ENCODE measurements at places on chromosomes 12 and 14.
A peak's percentile ranks its signal among the peaks of the same experiment; 100 is the strongest.

DNA sequence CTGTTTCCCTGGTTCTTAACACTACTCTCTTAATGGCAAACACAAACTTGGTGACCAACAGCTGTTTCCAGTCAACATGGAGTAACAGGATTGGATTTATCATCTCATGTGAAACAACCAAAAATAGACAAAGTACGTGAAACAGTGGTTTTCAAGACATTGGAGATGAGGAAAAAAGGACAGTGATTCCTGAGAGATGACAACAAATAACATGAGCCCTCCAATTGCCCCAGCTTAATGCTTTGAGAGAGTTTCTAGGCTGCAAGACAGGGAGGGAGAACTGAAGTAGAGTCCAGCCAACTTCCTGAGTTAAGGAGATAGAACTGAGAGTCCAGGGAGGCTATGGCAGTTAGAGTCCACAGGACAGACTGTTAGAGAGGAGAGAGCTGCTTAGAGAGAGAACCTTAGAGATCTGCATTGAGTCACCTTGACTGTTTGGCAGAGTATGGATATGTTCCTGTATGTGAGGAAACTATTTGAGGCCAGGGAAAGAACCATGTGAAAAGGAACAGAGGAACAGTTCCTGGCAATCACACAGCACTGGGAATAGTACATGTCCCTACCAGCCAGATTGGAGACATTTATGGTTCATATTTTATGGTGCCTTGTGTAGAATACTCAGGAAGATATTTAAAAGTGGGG lies 106.4 kb downstream of the PCNX1 start:
- no peak for DNase-seq

- DNase-seq = no peak
Observed at GRCh38 chr12:80031229-80031628, 68.1 kb upstream of the OTOGL start.

GRCh38 chr14:70036665-70037064 lies 152.1 kb downstream of the SLC8A3 start:
- no peak for DNase-seq

- DNase-seq = no peak
Observed at GRCh38 chr12:22228022-22228875, 106.3 kb downstream of the ST8SIA1 start.

- DNase-seq = no peak
Observed at GRCh38 chr12:120818416-120818815, 85.7 kb downstream of the SPPL3 start.

DNA sequence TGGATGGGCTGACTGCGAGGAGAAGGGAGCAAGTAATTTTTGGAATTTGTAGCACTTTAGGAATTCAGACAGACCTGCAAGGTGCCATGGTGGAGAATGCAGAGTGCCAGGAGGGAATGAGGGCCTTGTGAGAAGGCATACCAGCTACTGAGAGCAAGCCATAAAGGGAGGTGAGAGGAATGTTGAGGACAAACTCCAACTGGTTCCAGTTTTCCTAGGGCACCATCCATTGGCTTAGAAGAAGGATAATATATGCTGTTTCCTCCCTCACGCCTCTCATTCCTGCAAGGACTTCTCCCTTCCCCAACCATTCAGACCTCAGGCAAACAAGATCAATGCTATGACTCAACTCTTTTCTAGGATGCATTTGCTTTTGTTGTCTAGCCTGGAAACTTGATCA lies 11.2 kb upstream of the DAAM1 start:
- DNase-seq = no peak

- no peak for DNase-seq
Observed at GRCh38 chr12:47302111-47302671, 222.4 kb upstream of the AMIGO2 start.

DNA sequence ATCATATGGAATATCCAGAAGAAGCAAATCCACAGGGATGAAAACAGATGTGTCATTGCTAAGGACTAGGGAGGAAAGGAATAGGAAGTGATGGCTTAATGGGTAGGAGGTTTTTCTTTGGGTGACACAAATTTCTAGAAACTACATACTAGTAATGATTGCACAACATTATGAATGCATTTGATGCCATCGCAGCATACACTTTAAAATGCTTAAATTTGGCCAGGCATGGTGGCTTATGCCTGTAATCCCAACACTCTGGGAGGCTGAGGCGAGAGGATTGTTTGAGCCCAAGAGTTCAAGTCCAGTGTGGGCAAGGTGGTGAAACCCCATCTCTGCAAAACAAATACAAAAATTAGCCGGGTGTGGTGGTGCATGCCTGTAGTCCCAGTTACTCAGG lies 1370.8 kb downstream of the AACS start:
- no peak for DNase-seq

DNA sequence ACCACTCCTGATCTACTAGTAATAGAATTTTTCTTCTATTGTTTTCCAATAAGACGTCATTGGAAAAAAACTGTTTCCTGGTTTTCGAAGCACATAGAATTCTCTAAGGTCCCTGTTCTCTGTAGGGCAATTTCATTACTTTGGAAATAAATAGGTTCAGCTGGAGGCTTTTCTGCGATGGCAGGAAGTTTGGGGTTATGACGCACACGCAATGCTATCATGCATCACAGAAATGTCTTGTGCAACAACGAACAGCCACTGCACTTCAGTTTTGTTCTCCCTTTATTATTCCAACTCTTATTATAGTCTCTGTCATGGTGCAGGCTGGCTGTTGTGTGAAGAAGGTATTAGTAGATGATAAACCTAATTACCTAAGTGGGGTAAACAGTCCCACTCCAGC lies 59.0 kb downstream of the KCNK10 start:
- DNase-seq = no peak

DNA sequence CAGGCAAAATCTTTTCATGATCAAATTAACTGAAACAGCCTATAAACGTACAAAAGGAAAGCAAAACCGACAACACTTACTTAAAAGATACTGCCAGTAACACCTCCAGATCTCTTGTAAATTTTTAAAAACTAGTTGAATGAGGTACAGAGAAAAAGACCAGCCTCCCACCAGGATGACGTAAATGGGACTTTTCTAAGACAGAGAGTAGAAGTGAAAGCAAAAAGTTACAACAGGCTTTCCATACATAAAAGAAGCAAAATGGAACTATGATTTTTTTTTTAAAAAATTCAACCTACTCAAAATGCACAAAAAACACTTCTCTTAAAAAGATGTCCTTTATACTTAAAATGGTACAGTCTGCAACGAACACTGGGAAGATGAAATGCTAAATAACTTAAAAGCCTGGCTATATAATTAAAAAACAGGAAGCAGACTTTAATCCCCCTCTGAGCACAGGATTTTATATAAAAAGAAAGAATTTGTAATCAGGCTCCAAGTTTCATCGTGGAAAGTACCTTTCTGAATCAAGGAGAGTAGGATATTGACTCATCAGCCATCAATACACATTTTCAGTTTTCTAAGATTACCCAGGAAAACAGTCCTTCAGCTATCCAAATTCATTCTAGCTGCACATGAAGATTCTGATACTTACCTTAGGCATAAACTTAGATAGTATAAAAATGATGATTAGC lies 14.2 kb upstream of the MYO1A start:
- DNase-seq = no peak

DNA sequence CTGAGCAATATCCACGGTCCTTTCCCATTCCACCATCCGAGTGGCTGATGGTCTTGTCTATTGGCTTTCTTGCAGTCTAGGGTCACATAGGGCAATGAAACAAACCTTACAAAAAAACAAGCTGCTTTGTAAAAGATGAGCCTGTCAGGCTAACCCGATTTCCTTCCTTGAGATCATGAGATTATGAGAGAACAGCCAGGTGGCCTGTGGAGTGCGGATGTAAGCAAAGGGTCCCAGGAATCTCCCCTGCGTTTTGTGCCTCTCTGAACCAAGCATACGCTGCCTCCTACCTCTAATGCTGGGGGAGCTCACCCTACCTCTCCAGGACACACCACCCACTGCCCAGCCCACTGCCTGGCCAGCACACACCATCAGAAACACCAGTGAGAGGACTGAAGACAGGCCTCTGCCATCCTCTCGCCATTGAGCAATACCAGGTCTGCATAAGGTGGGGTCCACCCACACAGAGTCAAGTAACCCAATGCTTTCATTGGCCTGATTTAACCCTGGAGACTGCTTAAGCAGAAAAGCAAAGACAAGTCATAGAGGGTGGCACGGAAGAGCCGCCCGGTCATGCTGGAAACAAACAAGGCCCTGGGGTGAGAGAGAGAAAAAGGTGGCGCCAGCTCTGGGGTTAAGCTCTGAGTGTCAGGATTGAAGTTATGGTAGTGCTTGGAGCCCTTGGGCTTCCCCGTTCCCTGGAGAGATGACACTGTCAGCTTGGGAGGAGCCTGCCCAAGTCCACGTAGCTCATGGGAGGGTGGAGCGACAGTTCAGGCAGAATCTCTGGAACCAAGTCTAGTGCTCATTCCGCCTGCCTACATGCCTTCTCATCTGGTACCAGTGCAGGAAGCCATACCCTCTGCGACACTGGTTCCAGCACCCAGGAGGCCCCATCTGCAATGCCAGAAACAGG lies 46.6 kb downstream of the CALM1 start:
- peak; percentile 82 for DNase-seq

- no peak for DNase-seq
Observed at GRCh38 chr12:127300753-127301152, 966.2 kb upstream of the TMEM132C start.

- DNase-seq = no peak
Observed at GRCh38 chr14:103315351-103315911, 18.6 kb upstream of the EIF5 start.

- no peak for DNase-seq
Observed at GRCh38 chr12:114967151-114967550, 283.2 kb upstream of the TBX3 start.

- DNase-seq = no peak
Observed at GRCh38 chr14:95233702-95234241, 76.4 kb upstream of the DICER1 start.

DNA sequence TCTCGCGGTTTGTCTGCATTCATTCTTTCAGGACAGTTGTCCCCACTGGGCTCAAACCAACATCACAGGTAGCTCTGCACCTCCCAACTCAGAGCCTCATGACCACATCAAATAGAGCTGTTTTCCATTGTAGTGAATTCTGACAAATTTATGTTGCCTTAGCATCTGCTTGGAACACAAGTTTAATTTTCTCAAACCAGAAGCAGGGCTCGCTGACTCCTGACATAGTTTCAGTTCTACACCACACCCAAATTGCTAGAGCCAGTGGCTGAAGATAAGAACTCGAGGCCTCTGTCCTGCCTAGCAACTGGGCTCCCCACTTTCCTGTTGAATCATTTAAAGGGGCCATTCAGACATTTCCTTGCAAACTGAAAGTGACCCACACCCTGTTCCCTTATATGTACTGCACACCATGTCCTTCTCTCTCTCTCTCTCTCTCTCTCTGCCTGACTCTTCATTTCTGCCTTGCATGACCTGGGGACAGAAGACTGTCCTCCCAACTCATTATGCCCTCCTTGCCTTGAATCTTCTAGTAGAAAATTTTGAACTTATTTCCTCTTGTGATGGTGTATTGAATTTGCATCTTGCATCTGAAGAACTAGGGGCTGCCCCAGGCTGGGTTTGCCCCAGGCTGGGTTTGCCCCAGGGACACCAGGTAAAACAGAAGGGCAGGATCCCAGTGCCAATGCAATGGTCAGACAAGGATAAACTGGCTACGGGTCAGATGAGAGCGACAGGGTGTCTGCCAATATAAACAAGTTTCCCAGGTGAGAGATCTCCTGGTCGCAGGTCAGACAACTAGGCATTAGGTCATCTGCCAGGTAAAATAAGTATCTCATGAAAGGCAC lies 9.7 kb upstream of the WSCD2 start:
- peak; percentile 20 for DNase-seq

GRCh38 chr12:124888260-124888659 lies 24.6 kb upstream of the SCARB1 start:
- no peak for DNase-seq

DNA sequence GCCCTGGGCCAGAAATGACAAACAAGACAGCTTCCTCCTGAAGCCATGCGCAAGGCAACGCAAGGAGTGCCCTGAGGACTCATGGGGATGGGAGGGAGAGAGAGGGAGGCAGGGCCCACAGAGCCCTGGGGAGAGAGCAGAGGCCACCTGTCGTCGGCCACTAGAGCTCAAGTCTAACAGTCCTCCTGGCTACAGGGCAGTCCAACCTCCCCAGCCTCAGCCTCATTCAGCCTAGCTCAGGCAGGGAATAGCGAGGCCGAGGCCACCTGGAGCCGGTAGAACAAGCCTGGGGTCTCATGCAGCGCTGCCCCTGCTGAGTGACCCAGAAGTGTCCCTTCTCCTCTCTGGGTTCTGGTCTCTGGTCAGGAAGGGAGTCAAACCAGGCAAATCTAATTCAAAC lies 69.5 kb downstream of the BCL11B start:
- DNase-seq = no peak

- DNase-seq = peak; percentile 34
Observed at GRCh38 chr12:55847603-55848291, 5.0 kb upstream of the MMP19 start.

GRCh38 chr12:6078398-6079096 lies 45.9 kb downstream of the VWF start:
- no peak for DNase-seq

- DNase-seq = no peak
Observed at GRCh38 chr14:88482524-88482923, 72.3 kb downstream of the PTPN21 start.

GRCh38 chr12:14394317-14395073 lies 29.0 kb downstream of the ATF7IP start:
- peak; percentile 43 for DNase-seq

DNA sequence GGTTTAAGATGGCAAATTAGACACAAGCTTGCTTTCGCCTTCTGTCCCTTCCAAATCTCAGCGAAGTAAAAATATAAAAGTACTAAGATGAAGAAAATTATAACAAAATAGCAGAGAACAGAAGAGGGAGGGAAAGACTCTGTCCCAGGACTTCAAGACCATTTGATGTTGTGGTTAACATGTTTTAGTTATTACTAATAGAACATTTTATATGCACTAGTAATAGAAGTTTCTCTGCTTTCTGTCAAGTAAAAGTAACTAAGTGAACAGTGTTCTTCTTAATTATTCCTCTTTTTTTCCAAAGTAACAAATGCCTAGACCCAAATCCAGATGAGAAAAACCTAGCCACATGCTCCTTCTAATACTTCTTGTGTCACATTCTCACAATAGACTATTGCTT lies 85.1 kb upstream of the DAAM1 start:
- DNase-seq = no peak

DNA sequence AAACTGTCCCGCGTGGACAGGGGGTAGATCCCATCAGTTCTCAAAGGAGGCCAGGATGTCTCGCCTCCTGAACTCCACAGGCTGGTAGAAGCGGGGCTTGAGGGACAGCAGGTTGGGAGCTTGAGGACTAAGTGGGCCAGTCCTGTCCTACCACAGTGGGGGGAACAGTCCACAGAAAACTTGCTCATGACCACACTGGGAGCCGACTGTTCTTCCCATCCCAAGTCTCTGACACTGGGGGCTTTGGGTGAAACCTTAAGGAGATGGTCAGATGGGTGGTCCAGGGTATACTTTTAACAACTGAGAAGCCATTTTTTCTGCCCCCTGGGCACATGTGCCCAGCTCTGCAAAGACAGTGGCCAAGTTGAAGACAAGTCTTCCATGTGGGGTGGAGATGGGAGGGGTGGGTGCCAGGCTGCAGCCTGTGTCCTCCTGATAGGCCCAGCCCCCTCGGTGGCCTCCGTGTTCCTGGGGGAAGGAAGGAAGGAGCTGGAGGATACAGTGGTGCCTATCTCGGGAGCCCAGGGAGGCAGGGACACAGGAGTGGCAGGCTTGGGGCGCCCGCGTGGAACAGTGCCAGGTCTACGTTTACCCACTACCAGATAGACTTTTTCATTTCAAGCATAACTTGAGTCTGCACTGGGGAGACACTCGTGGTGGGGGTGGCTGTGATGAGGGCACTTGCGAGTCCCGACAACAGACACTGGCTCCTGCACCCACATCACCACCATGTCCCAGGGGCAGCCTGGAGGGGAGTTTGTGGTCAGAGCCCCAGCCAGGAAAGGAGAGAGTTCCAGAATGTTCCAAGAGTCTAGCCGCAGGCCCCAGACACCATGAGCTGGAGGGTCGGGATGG lies 14.7 kb downstream of the RHOF start:
- DNase-seq = no peak

Measured in epithelial cell of prostate (primary cell).